ENCODE measurements at places on chromosomes 7 and 10.

GRCh38 chr7:118872568-118872967, 648.1 kb downstream of the ANKRD7 start:
- DNase-seq = no peak

GRCh38 chr7:19102884-19103283, 14.6 kb downstream of the TWIST1 start:
- DNase-seq = no peak

GRCh38 chr10:62335326-62335725, 38.8 kb upstream of the ZNF365 start:
- no peak for DNase-seq

DNA sequence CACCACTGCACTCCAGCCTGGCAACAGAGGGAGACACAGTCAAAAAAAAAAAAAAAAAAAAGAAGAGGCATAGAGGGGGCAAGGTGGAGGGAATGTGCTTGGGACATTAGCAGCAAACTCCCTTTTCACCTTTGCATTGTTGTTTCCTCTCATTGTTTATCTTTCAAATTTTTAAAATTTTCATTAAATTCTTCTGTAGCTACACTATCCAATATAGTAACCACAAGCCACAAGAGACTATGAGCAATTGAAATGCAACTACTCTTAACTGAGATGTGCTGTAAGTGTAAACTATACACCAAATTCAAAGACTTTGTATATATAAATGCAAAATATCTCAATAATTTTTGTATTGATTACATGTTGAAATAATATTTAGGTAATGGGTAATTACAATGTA, 43.4 kb downstream of the EBLN1 start:
- DNase-seq = no peak

DNA sequence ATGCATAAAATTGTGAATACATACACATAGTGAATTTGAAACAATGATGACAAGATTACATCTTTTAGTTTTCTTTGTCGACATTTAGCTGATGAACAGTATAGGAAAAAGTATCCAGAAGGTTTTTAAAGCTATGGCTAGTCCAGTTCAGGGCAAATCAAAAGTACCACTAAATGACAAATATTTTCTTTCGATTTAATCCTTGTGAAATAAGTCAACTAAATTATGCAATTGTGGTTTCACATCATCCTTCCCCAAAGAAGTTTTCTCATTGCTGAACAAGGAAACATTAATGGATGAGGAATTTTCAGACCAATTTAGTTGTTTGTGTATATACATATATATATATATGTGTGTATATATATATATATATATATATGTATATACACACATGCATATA, 774.0 kb downstream of the DNAJB9 start:
- no peak for DNase-seq

- DNase-seq = no peak
Measured at GRCh38 chr10:3568983-3569382, 216.0 kb downstream of the KLF6 start.

GRCh38 chr7:118969370-118969769, 744.9 kb downstream of the ANKRD7 start:
- no peak for DNase-seq

GRCh38 chr7:40194745-40195144, 59.9 kb downstream of the SUGCT start:
- no peak for DNase-seq

DNA sequence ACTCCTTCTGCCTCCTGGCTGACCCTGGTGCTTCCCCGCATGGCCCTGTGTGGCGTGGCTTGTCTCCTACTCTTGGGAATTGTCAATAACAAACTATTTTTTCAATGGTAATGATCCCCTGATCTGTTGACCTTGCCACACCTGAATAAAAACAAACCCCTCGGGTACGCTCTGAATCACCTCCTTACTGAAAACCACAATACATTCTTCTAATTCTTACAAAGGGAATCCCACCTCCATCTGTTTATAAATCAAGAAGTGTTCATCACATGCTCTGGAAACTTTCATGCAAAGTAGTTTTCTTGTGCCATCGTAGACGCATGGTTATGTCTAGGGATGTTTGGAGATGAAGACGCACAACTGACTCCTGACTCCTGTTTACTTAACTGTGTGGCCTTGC, 245.8 kb downstream of the FRMD4A start:
- DNase-seq = no peak

DNA sequence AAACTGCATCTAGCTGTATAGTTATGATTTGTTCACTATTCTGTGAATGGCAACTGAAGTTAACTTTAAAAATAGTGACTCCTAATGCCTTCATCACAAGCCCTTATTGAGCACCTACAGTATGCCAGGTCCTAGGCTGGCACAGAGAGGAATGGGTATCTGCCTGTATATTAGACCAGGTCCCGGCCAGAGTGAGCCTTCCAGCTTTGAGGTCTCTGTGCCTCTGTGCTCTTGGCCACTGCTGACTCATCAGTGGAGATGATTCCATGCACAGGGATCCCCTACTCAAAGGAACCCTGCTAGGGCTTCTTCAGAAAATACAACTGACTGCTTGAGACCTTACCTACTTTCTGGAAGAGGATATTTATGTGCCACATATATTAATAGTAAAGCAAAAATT, 118.4 kb downstream of the GFRA1 start:
- DNase-seq = no peak

DNA sequence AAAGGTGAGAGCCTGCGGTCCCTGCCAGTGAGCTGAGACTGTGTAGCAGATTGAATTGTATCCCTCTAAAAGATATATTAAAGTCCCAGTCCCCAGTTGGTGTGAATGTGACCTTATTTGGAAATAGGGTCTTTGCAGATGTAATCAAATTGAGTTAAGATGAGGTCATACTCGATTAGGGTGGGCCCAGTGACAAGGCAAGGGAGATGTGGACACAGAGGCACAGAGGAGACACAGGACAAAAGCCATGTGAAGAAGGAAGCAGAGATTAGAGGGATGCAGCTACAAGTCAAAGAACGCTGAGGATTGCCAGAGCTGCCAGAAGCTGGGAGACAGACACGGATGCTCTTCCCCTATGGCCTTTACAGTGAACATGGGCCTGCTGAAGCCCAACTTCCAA, 104.3 kb downstream of the CLEC2L start:
- no peak for DNase-seq

DNA sequence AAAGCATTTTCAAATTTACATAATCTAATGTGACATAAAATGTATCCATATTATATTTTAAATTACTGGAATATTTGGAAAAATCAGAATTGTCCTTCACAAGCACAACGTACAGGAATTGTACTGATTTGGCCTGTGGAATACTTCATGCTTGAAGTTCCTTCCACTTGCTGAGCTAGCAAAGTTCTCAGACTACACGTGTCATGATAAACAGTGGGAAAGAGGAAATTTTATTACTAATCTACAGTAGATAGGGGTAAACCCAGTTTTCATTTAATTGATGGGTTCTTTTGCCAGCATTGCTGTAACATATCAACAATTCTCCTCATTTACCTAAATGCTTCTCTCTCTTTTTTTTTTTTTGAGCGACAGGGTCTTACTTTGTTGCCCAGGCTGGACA, 45.6 kb upstream of the FIGNL1 start:
- DNase-seq = no peak

- DNase-seq = no peak
Measured at GRCh38 chr10:133405272-133405671, 11.3 kb downstream of the MTG1 start.

- no peak for DNase-seq
Measured at GRCh38 chr7:22686620-22687019, 40.4 kb upstream of the IL6 start.

- no peak for DNase-seq
Measured at GRCh38 chr10:71431239-71432100, 34.8 kb downstream of the CDH23 start.

GRCh38 chr7:3013975-3014792, 29.5 kb downstream of the CARD11 start:
- no peak for DNase-seq

DNA sequence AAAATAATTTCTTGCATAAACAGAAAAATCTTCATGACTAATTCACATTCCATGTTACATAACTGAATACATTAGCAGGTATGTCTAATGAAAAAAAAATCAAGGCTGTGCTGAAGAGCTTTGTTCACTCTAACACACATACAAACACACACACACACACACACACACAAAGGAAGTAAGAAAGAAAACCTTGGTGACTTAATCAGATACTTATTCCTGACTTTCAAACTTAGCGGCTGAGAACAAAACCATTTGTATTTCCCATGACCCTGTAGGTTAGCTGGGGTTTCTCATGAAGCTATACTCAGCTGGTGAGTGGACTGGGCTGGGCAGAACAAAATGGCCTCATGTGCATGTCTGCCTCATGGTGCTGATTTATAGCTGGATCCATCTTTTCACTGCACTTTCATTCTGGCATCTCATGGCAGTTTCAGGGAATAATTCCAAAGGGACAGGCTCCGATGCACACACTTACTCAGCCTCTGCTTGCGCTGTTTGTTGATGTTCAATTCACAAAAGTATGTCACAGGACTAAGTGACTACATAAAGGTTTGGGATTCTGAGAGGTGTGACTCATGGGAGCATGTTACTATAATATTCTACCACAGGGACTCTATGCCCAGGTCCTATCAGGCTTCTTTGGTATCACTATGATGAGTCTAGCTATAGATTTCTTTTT, 161.2 kb downstream of the PCLO start:
- no peak for DNase-seq

GRCh38 chr7:93923942-93924341, 2.4 kb downstream of the GNG11 start:
- DNase-seq = no peak

DNA sequence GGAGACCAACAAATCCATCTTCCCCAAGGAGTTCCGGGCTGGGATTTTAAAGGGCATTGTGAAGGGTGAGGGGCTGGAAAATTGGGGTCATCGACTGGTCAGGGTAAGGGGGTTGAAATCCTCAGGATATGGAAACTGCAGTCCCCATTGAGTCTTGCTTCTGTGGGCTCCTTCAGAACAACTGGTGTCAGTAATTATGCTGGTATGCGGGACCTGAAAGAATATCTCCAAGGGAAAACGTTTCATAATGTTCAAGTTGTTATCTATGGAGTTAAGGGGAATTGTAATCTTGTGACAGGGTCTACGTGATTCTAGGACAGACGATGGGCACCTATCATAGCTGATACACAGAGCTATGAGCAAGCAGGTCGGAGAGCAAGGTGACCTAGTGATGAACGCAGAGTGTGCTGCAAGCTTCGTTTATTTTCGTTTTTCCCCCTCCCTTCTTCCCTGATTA, 494 bp upstream of the RHBDD2 start:
- DNase-seq = no peak

- no peak for DNase-seq
Measured at GRCh38 chr10:84407388-84408049, 79.1 kb downstream of the CCSER2 start.

GRCh38 chr10:6543431-6544005, 36.6 kb downstream of the PRKCQ start:
- DNase-seq = peak; percentile 53

DNA sequence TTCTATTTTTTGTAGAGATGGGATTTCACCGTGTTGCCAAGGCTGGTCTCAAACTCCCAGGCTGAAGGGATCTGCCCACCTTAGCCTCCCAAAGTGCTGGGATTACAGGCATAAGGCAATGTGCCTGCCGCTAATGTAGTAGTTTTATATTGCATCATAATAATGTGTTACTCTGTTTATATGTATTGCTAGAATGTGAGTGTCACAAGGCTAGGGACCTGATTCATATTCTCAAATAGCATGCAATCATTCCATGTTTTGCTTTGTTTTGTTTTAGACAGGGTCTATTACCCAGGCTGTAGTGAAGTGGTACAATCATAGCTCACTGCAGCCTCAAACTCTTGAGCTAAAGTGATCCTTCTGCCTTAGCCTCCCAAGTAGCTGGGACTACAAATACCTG, 13.5 kb downstream of the CCL26 start:
- DNase-seq = no peak

DNA sequence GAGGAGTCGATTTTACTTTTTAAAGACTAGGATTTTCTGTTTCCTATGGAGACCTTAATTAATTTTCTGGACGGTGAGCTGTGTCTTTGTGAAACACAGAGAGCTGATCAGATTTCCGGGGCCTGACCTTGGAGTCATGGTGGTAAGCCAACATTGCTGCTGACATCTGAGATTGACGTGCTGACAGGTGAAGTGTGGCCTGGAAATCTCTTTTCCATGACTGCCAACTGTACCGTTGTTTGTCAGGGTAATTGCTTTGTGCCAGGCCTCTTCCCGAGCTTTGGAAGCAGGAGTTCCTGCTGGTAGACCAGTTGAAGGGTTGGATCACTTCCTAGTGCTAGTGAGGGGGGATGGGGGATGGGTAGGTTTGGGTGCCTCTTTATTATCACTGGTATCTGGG, 71.2 kb downstream of the ADRA2A start:
- no peak for DNase-seq

GRCh38 chr7:20220293-20220761, 3.1 kb upstream of the MACC1 start:
- no peak for DNase-seq

- no peak for DNase-seq
Measured at GRCh38 chr7:11587048-11587447, 244.9 kb downstream of the THSD7A start.

DNA sequence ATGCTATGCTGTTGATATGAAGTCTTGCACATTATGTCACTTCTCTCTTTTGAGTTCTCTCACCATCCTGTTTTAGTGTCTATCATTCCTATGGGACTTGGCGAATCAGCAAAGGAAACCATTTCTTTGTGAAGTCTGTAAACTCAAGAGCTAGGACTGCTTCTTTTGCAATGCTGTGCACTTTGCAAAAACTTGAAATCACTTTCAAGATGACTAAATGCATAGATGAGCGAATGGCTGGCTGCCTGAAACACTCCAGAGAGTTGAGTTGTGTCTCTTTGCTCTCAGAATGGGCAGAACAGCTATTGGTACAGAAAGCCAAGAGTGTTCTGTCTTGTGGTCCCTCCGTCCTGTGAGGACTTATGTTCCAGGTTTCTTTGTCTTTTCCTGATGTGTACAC, 18.3 kb upstream of the ELMO1 start:
- no peak for DNase-seq

GRCh38 chr10:12697764-12698163, 303.7 kb downstream of the CCDC3 start:
- no peak for DNase-seq

DNA sequence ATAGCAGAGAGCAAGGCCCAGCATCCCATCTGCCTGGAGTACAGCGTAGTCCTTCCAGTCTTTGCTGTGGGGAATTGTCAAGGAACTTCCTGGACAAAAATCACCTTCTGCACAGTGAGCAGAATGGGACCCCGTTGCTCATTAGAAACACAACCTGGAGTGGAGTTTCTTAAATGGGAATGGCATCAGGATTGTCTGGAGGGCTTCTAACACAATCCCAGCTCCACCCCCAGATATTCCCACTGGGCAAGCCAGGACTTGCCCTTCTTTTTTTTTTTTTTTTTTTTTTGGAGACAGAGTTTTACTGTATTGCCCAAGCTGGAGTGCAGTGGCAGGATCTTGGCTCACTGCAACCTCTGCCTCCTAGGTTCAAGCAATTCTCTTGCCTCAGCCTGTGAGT, 356.4 kb downstream of the GALNT17 start:
- DNase-seq = no peak

- DNase-seq = no peak
Measured at GRCh38 chr10:112932658-112933057, 17.4 kb upstream of the TCF7L2 start.
